GM12865 (cell line): ENCODE measurements at places on chromosomes 1 and 21.

DNA sequence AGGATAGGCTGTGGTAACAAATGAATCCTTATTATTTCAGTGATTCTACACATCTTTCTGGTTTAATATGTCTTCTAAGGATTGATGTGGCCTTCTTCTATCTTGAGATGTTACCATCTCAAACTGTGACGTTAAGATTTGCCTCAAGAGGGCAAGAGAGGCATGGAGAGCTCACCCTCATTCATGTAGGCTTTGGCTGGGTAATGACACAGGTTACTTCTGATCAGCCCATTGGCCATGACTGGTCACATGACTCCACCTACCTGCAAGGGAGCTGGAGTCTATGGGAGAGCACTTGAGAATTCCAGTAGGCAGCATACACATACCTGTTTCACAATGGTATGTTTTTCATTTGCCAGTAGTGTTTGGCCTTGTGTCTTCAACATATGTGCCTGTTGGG, 30.0 kb downstream of the CACHD1 start:
- no peak for DNase-seq

- no peak for DNase-seq
These were observed 59.0 kb downstream of the FASLG start for GRCh38 chr1:172717722-172718465.

DNA sequence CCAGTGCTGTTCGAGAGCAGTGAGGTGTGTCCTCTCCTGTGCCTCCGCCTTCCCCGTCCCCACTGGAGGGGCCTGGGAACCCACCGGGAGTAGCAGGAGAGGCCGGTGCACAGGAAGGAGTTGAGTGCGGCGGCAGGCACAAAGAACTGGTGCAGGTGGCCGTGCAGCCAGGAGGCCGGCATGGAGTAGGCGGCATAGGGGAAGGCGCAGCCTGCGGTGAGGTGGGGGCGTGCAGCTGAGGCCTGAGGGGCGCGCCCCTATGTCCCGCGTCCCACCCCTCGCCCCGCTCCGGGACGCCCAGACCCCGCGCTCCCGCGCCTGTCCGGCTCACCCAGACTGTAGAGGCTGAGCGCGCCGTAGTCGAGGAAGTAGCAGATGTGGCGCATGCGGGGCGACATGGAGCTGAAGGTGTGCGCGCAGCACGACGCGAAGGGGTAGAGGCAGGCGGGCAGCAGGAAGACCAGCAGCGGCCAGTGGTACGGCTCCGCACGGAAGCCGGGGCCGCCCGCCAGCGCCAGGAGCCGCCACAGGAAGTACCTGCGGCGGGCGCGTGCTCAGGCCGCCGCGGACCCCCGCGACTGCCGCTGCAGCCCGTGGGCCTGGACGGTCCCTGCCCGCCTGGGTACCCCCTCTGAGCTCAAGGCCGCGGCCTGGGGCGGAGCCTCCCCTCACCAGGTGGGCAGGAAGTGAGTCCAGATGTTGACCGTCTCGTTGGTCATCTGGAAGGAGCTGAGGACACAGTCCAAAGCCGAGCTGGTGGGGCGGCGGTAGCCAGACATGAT, 2.2 kb downstream of the PAQR6 start:
- DNase-seq = peak; percentile 75

GRCh38 chr1:30808067-30808662, 50.6 kb upstream of the LAPTM5 start:
- DNase-seq = no peak

GRCh38 chr1:163774401-163774945, 452.7 kb downstream of the NUF2 start:
- no peak for DNase-seq

- DNase-seq = peak; percentile 8
These were observed 346.9 kb upstream of the DAB1 start for GRCh38 chr1:57770772-57771171.
